ENCODE measurements at places on chromosomes 6 and 20. TPM values are rescaled to one million over a fixed set of nuclear protein-coding genes. Genes with fewer than 3 reads are reported as not detected.

PGM3 gene
- 158 TPM for total RNA-seq

RAMACL gene
- 0.38 TPM for total RNA-seq

CAP2 gene
- total RNA-seq: 17.8 TPM

FHL5 gene
- not detected for total RNA-seq

All from regular cardiac myocyte (primary cell).